ENCODE measurements at places on chromosomes 6 and 20.

GRCh38 chr6:13807696-13808095 is 6.7 kb downstream of the MCUR1 start:
- DNase-seq: no peak

- no peak for DNase-seq
Measured at GRCh38 chr6:88871498-88871897, 91.9 kb downstream of the RNGTT start.

DNA sequence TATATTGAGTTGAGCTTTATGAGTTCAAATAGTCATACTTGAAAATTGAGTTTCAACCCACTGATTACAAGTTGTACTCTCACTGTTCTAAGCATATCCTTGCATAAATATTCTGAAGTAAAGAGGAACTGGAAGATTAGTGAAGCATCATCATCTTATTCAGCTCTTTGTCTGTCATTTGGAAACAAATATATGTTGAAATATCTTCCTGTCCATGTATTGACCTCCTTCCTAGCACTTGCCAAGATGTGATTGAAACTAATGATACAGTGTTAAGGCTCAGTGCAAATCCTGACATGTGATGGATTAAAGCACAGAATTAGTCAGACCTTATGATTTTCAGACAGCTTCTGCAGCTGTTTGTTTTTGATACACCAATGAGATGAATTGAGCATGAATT is 434.3 kb downstream of the TBC1D32 start:
- no peak for DNase-seq

- no peak for DNase-seq
Measured at GRCh38 chr6:135535989-135536414, 38.5 kb upstream of the AHI1 start.
